ENCODE measurements at places on chromosomes 6 and 20.

GRCh38 chr6:44309092-44309491 lies 4.1 kb downstream of the AARS2 start:
- DNase-seq, result no peak

GRCh38 chr20:11754451-11754850 lies 163.2 kb upstream of the BTBD3 start:
- no peak for DNase-seq

DNA sequence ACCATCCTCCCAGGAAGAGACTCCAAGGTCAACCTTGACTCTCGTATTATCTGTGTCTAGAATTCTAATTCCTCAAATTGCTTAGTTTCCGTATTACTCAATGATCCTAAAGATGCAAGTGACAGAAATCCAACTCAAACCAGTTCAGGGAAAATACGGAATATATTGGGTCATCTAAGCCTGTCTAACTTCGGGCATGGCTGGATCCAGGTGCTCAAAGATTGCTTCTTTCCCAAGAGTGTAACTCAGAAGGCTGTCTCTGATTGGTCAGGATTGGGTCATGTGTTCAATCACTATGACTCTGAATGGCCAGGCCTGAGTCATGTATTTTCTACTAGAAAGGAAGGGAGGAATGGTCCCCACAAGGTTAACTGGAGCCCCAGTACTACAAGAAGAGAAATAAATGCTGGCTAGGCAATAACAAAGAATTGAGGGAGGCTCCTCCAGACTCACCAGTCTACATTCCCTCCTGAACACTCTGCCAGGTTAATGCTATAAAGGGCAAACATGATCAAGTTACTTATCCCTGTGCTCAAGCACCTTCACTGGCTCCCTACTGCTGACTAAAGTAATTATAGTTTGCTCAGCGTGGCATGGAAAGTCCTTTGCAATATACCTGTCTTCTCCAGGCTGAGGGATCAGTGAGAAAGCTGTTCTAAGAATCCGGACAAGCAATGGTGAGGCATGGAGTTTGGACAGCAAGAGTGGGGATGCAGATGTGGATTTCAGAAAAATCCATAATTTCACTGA lies 15.4 kb upstream of the PREX1 start:
- DNase-seq, result no peak

GRCh38 chr20:48288930-48289507 lies 503.7 kb upstream of the SULF2 start:
- no peak for DNase-seq

GRCh38 chr6:135522965-135523692 lies 25.6 kb upstream of the AHI1 start:
- DNase-seq, result no peak

- no peak for DNase-seq
Measured at GRCh38 chr20:62461157-62461556, 14.6 kb downstream of the GATA5 start.

- DNase-seq, result no peak
Measured at GRCh38 chr6:38542031-38542430, 97.7 kb downstream of the BTBD9 start.

All from GOT3 (cell line).